HT1080 (cell line): ENCODE measurements at places on chromosomes 7 and 10.

DNA sequence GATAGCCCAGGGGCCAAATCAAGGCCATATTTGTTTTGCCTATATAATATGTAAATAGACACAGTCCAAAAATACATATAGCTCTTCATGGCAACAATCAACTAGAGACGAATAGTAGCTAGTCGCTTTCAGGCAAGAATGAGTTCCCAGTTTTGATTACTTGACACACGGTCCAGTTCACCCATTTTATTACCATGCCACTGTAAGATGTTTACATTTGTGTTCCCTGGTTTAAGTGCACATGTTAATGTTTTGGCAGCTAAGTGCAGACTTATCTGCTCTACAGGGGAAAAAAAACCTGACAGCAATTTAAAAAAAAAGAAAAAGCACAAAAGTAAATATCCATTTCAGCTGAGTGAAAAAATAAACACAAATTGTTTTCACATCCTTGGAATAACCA is 213.1 kb downstream of the TPK1 start:
- no peak for DNase-seq

DNA sequence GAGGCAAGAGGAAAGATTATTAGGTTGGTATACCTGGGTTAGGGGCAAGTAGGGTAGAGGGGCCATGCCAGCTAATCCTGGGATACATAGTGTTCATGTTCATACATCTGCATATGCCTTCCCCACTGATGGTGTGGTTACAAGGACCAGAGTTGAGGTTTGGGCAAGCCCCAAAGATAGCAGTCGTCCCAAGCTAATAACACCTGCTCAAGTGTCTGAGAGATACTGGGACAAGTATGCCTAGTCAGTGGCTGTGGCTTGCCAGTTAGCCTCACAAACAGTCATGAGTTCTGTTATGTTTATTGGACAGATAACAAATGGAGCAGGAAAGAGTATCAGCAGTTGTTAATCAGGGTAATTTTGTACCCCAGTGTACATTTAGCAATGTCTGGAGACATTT is 139.6 kb downstream of the ADAM22 start:
- no peak for DNase-seq

GRCh38 chr10:126628746-126629145 is 41.7 kb downstream of the C10orf90 start:
- DNase-seq: no peak

DNA sequence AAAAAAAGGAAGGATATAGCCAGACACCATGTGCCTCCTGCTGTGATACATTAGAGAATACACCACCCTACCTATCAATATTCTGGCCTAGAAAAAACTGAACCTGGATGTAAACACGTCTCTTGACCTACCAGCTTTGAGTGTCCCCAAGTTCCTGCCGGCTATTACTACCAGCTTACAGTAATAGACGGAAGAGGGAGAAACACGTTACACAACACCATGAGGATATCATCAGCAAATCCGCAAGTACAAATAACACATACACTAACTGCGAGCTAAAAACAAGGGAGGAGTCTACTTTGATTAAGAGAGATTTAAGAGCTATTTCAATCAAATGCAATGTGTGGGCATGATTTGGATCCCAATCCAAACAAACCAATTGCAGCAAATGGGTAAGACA is 113.0 kb downstream of the COL28A1 start:
- DNase-seq: no peak

DNA sequence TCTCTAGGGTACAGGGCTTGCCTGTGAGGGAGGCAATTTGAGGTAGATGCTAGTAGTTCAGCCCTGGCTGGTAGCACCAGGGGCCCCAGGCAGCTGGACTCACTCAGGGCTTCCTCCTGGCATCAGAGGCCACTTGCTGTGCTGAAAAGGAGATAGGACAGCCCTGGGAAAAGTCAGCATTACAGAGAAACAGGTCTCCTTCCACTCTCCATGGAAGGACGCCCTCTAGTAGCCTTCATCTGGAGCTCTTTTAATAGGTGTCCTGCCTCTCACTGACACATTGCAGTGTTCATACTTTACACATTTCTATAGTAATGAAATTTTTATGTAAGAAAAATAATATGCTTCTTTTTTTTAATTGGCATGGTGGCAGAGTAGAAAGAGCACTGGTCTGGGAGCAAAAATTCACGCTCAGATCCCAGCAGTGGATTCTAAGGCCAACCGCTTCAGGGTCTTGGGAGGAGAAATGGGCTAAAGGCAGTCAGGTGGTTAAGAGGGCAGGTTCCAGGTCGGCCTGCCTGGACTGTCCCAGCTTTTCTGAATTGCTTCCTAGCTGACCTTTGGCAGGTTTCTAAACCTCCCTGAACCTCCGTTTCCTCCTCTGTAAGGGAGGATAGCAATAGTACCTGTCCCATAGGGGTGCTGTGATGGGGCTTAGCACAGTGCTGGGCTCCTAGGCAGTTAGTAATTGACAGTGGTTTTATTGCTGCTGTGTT is 35.8 kb downstream of the AIFM2 start:
- DNase-seq: no peak

- no peak for DNase-seq
Measured at GRCh38 chr10:88478256-88478655, 104.9 kb downstream of the RNLS start.

DNA sequence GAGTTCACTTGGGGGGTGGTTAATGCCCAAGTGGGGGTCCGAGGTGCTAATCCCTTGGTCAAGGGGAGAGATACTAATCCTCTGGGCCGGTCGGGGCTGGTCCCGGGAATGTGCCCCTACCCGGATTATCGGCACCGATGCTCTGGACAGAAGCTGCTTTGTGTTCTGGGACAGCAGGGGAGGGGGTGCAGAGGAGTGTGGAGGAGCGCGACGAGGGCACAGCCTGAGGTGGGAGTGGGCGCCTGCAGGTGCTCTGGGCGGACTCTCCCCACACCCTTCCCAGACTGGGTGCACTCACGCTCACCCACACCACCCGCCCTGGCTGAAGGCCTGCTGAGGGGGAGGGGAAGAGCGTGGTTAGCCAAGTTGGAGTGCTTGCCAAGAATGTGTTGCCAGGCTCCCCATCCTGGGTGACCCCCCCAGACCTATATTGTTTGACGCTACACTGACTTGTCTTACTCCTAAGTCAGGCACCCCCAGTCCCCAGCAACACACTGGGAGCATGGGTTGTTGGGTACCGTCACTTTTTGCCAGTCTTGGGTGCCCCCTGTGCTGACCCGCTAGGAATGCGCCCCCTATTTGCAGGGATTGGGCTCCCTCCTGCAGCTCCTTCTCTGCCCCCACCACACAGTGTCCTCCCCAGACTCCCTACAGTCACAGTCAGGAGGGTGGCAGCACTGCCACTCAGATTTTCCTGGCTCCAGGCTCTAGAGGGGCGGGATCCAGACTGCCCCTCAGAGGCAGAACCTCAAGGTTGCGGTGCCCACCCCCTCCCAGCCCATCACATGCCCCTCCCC is 1.2 kb downstream of the SLC4A2 start:
- peak; percentile 46 for DNase-seq

GRCh38 chr7:90473814-90474213 is 4.4 kb downstream of the PTTG1IP2 start:
- DNase-seq: no peak

- DNase-seq: no peak
Measured at GRCh38 chr7:150828384-150828783, 23.9 kb upstream of the AOC1 start.

DNA sequence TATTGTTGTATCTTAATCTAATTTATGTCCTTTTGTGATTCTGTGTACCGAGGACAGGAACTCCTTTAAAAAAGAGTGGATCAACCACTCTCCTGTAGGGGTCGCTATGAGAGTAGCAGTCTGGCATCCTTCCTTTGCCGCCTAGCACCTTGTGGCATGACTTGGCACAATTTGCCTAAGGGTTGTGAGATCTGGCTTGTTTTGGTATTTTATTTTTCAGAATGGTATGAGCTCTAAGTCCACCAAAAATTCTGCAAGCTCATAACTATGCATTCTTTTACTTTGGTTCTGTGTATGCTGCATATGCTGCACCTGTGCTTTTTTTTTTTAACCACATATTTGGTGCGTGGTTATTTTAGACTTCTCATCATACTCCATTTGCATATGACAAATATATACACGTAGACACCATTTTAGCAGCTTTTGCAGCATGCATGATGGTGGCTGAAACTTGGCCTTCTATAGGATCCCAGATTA is 112.8 kb downstream of the CDK14 start:
- DNase-seq: peak; percentile 16

DNA sequence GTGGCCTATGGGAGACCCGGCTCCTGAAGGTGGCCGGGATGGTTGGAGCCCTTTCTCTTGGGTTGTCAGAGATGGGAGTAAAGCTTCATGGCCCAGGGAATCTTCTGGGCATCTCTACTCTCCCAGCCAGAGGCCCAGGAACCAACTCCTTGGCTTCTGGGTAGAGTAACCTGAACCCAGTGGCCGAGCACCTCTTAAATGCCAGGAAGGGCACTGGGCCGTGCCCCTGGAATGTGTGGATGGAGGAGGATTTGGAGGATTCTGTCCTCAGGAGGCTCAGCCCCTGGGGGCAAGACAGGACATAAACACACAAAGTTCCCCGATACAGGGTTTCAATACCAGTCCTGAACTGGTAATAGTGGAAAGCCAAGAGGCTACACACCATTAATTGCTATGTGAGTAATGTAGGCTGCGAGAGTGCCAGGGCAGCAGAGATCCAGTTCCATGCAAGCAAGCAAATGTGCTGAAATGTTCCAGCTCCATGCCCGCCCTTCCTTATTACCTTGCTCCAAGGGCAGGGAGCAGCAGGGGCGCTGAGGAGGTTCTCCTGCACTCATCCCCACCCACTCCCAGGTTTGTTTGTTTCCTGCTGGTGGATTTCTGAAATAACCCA is 1.2 kb downstream of the PALD1 start:
- no peak for DNase-seq

DNA sequence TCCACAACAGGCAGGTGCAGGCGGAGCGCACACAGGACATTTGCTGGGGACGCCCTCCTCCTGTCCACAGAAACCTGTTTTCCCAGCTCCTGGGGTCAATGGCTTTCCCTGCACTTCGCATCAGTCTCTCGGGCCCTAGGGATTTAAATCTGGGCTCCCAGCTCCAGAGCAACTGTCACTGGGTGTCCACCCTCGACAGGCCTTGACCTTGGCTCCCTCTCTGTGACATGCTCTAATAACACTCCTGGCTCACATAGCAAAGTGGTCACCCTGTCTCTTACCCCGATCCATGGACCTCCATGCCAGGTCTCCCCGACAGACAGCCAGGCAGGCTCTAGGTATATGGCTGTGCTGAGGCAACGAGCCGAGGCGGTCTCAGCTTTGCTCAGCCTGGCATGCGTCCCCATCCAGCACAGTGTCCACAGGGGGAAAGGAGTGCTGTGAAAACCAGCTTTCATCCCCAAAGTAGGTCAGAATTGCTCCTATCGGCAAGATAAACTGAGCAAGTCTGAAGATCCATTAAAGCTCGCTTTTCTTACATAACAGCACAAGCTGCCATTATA is 195.6 kb downstream of the TNS3 start:
- no peak for DNase-seq

DNA sequence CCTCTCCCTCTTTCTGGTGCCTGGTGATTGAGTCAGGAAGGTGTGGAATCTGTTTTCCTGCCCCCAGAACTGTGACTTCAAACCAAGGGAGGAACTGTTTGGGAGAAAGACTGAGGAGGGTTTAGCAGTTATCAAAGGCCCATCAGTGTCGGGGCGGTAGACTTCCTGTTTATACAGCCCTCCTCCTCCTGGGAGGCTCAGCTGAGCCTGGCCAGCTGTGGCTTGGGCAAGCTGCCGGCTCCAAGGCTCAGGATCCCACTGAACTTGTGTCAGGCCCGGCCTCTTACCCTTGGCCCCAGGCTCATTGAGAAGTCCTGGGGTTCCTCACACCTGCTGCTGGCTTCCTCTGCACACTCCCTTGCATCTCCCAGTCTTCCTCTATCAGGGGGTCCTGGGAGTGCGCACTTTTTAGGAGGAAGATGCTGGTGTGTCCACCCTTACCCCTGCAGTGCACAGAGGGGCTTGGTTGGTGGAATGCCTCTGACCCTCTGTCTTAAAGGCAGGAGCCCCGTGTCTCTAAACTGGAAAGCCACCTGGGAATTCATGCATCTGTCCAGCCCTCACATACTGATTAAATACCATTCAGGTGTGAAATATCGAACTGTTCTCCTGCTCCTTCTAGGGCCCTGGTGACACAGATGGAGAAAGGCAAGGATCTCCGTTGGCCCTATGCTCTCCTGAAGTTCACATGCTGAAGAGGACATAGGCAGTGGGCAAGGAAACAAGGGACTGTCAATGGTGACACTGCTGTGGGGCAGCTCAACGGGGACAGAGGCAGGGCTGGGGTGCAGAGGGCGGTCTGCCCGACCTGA is 32.4 kb downstream of the CXCL12 start:
- no peak for DNase-seq

GRCh38 chr7:149161241-149161848 is 14.1 kb downstream of the ZNF398 start:
- peak; percentile 69 for DNase-seq

- DNase-seq: peak; percentile 93
Measured at GRCh38 chr7:27134392-27134791, 3.8 kb upstream of the HOXA4 start.

GRCh38 chr7:75617634-75618234 is 121.0 kb downstream of the HIP1 start:
- DNase-seq: peak; percentile 85

DNA sequence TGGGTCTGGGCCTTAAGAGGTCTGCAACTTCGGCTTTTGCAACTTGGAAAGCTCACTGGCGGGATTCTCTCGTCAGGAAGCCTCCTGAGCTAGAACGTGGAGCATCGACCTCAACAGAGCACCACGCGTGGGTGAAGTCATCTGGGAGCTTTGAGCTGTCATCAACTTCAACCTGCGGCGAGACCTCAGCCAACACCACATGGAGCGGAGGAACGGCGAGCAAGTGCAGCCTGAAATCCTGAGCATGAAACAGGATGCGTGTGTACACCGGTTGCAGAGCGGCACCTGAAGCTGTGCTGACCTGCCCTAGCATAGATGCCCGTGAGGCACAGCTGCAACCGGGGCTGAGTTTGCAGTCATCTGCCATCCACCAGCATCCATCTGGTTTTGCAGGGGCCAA is 295.7 kb upstream of the SHH start:
- DNase-seq: no peak

DNA sequence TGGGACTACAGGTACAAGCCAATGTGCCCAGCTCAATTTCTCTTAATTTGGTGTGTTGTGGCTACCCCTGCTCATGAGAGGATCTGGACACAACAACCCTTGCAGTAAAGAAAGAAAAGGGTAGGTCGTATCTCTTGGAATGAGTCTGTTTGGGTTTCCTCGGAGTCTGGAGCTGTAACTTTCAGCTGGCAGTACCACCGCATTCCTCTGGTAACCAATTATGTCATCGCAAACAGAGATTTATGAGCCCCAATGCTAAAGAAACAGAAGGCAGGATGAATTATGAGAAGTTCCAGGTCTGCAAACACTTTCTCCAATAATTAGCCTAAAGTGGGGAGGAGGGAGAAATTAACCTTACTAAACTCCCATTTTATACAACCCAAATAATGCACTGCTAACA is 186.6 kb upstream of the NRP1 start:
- DNase-seq: no peak

DNA sequence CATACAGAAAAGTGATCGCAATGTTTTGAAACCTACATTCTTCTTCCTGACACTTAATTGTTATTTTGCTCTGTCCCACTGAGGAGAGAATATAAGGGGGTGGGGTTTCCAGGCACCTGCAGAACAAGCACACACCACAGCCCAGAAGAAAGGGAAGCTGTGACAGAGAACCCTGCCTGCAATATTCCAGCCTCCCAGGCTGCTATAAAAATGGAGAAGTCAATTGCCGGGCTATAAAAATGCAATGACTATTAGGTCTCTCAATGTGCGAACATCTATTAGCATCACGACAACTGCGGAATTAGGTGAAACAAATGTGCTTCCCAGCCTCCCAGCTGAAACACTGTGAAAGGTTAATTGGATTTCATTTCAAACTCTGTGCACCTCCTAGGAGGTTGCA is 145.3 kb upstream of the FRMD4A start:
- DNase-seq: no peak

GRCh38 chr10:132898391-132899053 is 43.8 kb downstream of the CFAP46 start:
- no peak for DNase-seq
